ENCODE measurements at places on chromosomes 1 and 21.
A peak's percentile ranks its signal among the peaks of the same experiment; 100 is the strongest.

DNA sequence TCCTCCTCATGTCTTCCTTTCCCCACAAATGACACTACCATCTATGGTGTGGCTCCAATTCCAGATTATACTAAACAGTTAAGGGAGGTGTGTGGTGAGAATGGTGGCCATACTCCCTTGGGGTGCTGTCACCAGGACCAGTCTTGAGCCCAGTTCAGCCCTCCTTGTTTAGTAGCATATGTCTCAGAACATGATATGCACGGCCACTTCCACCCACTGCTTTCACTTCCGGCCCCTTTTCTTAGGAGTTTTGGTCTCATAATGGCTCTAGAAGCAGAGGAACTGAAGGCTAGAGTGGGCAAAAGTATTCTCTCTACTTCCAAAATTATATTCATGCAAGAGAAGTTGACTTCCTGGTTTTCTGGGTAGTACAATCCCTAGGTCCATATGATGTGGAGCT is 45.3 kb upstream of the CACNA1E start:
- DNase-seq, result no peak

GRCh38 chr1:218718206-218718605 is 373.1 kb downstream of the TGFB2 start:
- DNase-seq, result no peak

- no peak for DNase-seq
Measured at GRCh38 chr1:239186487-239186886, 199.9 kb upstream of the CHRM3 start.

DNA sequence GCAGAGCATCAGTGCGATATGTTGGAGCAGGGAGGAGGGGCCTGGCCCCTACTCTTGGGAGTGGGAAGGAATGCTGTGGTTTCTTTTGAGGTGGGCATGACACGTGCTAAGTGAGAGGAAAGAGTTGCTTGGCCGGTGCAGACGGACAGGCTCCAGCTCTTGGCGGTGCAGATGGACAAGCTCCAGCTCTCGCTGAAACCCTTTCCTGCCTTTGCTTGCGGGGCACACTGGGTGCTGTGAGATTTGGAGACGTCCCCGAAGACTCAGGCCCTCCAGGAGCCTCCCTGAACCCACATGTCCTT is 15.9 kb downstream of the PDXK start:
- no peak for DNase-seq

GRCh38 chr1:54328066-54328636 is 78.0 kb downstream of the SSBP3 start:
- DNase-seq, result no peak

DNA sequence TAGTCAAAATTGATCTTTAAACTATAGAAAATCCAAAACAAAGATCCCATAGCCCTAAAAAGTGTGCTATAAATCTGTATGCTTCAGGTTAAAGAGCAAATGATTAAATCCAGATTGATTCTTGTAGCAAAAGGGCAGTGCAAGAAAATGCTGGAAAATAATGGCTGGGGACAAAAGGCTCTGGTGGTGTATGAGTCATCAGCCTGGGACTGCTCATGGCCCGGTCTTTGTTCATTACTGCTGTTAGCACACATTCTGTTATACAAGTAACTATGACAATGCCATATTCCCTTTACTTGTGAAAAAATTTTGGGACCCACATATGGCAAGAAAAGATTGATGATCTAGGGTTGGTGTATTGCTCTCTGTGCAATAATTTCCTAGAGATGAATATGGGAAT is 89.1 kb downstream of the RWDD3 start:
- no peak for DNase-seq

GRCh38 chr1:115648717-115649691 is 7.2 kb downstream of the VANGL1 start:
- DNase-seq, result peak; percentile 3

DNA sequence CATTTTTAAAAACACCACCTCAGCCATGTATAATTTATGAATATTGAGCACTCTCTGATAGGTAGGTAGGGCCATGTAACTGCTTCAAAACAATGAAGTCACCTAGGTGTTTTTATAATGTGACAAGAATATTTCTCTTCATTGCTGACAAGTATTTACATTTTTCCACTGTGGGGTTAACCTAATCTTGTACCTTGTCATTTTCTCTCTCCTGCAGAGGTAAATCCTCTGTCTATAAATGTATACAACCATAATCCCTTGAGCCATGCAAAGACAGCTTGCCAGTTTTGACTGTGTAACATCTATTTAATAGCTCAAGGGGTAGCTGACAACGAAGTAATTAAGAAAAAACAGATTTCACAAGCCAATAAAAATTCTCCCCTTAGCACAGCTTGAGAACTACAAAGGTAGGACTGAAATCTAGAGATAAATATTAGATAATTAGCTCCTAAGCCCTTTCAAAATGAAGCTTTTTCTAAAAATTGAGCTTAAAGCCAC is 137.6 kb upstream of the POGK start:
- DNase-seq, result no peak

- DNase-seq, result no peak
Measured at GRCh38 chr1:169946206-169946605, 52.5 kb upstream of the SCYL3 start.

DNA sequence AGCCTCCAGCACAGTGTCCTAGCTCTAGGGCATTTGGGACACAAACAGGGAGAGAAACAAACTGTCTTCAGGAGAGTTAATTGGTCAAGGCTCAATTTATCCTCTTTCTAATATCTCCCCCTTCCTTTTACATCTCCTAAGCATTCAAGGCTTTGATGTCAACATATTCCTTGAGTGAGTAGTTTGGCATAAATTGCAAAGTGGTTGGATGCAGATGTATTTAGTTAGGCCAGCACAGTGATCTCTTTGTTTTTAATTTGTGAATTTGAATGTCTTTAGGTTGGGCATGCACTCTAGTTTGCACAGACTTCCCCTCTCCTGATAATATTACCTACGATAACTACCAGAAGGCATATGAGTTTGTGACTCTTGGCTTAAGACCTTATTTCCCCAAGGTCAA is 12.5 kb upstream of the OLFML2B start:
- DNase-seq, result no peak

GRCh38 chr1:228958121-228958520 is 222.8 kb downstream of the RHOU start:
- no peak for DNase-seq

DNA sequence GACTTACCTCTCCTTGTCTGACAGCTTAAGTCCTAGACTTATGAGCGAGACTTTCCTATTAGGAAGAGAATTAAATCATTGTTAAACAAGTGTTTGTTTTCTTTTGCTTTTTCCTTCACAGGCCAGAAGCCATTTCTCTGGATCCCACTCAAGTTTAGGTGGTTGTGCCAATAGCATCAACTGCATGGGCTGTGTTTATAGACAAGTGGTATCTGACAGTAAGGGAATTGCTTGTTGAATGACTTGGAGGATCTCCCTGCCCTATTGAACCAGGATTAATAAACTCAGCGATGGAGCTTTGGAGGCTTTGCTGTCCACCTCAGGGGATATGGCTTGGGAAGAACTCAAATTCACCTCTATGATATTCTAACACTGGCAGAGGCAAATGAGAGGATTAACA is 43.7 kb downstream of the UTP25 start:
- DNase-seq, result no peak

GRCh38 chr1:234361102-234361603 is 12.1 kb upstream of the COA6 start:
- DNase-seq, result no peak

DNA sequence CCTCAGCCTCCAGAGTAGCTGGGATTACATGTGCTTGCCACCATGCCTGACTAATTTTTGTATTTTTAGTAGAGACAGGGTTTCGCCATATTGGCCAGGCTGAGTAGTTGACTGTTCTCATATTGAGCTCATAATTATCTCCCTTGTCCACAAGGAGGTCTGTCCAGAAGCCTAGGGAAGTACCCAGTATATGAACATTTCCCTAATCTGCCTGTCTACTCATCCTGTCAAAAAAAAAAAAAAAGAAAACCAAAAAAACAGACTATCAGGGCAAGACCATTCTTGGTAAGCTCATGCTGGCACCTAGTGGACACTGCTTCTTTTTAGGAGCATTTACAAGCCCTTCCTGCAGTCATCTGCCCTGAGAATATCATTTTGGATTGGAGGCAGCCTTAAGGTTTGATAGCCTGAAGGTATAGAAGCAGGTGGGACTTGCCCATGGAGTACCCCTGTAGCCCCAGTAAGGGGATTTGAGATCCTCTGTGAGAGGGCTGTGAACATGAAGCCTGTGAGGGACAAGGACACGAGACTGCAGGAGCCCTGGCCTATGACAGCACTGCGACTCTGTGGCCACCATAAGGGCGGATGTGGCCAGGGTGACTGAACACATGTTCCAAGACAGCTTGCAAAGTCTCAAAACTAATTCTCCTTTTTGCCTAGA is 10.8 kb upstream of the DUSP12 start:
- DNase-seq, result peak; percentile 18

DNA sequence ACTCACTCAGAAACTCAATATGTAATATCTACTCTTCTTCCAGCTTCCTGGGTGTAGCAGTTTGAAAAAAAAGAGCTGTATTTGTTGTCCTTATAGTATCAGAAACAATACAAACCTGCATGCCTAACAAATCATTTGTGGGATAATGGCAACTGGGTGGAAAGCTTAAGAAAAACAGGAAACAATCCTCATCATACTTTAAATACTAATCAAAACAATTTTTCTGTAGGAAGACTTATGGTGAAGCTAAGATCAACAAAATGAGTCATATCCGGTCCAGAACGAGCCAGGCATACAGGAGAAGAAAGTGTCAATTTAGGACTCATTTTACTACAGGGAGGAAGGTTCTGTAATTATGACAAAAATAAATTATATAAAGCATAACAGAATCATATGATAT is 181.8 kb upstream of the ADGRL4 start:
- DNase-seq, result peak; percentile 3

DNA sequence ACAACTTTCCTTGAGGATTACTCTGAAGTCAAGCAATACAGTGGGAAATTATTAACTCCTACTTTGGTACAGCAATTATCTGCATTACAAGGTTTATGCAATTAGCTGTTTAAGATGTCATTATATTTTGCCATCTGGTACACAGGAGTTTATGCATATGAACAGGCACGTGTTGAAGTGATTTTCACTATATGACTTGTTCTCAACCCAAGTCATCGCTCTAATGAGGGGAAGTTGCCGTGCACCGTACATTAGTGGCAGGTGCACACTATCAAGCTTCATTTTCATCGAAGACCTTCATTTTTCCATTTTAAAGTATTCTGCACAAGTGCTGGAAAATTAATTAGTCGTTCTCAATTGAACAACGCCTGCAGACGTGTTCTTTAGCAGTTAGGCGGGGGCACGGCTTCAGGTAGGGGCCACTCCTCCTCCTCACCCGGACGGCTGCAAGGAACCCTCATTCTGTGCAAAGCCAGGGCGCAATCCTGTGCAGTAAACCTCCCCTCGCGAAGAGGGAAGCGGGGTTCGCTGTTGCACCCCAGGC is 39.8 kb upstream of the NFIA start:
- no peak for DNase-seq

- no peak for DNase-seq
Measured at GRCh38 chr1:18917071-18917799, 14.9 kb upstream of the ALDH4A1 start.

- peak; percentile 95 for DNase-seq
Measured at GRCh38 chr1:165257969-165258459, 98.5 kb downstream of the LMX1A start.

- no peak for DNase-seq
Measured at GRCh38 chr1:189682591-189682990, 795.1 kb downstream of the BRINP3 start.

DNA sequence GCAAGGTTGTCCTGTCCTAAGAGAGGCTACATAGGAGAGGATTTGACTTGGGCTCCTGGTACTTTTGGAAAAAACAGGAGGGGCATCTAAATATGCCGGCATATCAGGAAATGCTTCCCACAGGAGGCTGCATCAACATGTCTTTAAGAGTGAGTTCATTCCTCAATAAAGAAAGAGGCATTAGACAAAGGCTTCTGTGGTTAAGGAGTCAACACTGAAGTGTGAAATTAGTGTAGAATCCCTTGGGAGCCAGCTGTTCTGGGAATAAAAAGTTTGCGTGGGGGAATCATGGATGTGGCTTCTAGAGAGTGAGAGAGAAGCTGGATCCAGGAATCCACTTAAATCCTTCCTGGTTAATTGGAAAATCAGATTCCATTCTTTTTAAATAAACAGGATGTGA is 69.5 kb downstream of the DNM3 start:
- no peak for DNase-seq

GRCh38 chr1:245211035-245211749 is 56.4 kb downstream of the KIF26B start:
- no peak for DNase-seq

GRCh38 chr1:195866781-195867222 is 741.4 kb downstream of the KCNT2 start:
- no peak for DNase-seq

DNA sequence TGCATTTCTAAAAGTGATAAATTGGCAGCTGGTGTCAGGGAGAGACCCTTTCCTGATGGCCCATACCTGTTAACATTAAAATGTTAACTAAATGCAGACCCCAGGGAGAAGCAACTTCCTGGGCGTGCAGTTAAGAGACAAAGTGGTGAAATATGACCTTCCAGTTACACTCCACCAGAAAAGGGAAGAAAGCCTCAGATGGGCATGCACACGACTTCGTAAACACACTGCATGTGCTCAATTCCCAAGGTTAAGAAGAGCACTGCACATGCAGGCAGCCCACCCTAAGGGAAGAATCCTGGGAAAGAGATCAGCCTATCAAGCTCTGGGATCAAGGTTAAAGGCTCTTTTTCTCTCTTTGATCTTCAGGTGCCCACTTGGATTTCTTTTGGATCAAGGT is 9.7 kb upstream of the GBP6 start:
- no peak for DNase-seq

DNA sequence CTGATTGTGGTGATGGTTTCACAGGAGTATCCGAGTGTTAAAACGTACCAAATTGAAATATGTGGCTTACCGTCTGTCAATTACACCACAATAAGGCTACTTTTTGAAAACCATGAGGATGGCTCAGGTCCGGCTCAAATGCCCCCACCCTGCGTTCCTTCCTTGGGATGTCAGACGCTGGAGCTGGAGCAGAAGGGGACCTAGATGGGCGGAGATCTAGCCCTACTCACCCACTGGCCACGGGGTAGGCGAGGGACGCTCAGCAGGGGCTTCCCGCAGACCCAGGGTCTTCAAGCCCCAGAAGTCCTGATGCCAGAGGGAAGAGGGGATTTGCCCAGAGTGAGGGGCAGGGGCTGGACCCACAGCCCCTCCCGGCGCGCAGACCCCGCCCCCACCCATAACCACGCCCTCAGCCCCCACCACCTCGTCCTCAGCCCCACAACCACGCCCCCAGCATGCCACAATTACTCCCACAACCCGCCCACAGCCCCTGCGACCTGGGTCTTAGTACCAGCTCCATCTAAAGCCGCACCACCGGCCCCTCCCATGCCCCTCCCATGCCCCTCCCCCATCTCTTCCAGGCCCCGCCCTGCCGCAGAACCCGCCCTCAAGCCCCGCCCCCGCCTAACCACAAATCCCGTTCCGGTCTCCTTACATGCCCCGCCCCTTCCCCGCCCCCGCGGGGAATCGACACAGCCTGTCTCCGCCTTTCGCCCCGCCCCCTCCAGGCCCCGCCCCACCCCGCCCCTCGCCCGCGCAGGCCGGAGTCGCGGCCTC is at the start of gene LRRC3:
LRRC3 (plus strand) TSS at position 764 of the 777 bp plus-strand sequence. CDS start 1,135 bp downstream, outside the sequence.
- peak; percentile 7 for DNase-seq

GRCh38 chr1:20521960-20522861 is 14.3 kb upstream of the MUL1 start:
- peak; percentile 64 for DNase-seq

- DNase-seq, result no peak
Measured at GRCh38 chr21:30117631-30118030, 49.0 kb downstream of the CLDN17 start.

Measured in NCI-H2081 (cell line).